Activated effector memory CD4-positive, alpha-beta T cell treated with Interleukin-2 at 50 U/mL for 16 hours (primary cell): ENCODE measurements at places on chromosomes 12 and 14.
A peak's percentile ranks its signal among the peaks of the same experiment; 100 is the strongest.

GRCh38 chr12:108338915-108339657 lies at the start of gene CMKLR1:
Gene CMKLR1 (minus strand): TSS chr12:108339311. CDS start chr12:108293591, 45,720 bp downstream.
- no peak for DNase-seq

GRCh38 chr14:59511916-59512575 lies 27.7 kb downstream of the JKAMP start:
- no peak for DNase-seq

GRCh38 chr12:67827820-67828383 lies 161.3 kb upstream of the IFNG-AS1 start:
- no peak for DNase-seq

DNA sequence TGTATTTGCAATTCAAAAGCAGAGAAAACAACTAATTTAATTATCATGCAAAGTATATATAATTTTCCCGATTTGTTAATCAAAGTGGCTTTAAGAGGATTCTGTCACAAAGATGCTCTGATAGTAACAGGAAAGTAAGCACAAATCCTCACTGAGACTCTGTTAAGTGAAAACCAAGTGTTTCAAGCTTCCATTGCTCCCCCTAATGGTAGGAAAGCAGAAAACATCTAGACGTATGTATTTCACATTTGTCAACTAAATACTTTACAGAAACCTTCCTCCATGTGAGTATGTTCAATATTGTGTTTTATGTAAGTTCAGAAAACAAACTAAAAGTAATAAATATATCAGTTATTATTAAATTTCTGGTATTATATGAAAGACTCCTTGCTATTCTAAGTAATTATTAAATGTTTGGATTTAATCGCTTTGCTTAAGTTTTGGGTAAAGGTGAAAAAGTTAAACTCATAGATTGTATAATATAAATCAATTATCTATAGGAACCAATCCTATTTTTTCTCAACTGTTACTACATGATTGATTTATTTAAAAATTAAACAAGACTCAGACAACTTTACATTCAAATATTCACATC lies 1.5 kb upstream of the NTS start:
- DNase-seq = no peak

GRCh38 chr14:59310633-59311032 lies 122.2 kb downstream of the DAAM1 start:
- DNase-seq = no peak

- no peak for DNase-seq
Measured at GRCh38 chr12:90404071-90404470, 550.9 kb downstream of the CCER1 start.

- DNase-seq = no peak
Measured at GRCh38 chr14:23933742-23934128, 19.8 kb upstream of the DHRS4 start.

- DNase-seq = no peak
Measured at GRCh38 chr12:90569685-90570084, 385.3 kb downstream of the CCER1 start.

- no peak for DNase-seq
Measured at GRCh38 chr12:80709811-80710726, 2.6 kb downstream of the MYF6 start.

- no peak for DNase-seq
Measured at GRCh38 chr12:6520186-6520585, 14.1 kb upstream of the GAPDH start.

- DNase-seq = no peak
Measured at GRCh38 chr12:87952850-87953249, 76.4 kb downstream of the C12orf50 start.

DNA sequence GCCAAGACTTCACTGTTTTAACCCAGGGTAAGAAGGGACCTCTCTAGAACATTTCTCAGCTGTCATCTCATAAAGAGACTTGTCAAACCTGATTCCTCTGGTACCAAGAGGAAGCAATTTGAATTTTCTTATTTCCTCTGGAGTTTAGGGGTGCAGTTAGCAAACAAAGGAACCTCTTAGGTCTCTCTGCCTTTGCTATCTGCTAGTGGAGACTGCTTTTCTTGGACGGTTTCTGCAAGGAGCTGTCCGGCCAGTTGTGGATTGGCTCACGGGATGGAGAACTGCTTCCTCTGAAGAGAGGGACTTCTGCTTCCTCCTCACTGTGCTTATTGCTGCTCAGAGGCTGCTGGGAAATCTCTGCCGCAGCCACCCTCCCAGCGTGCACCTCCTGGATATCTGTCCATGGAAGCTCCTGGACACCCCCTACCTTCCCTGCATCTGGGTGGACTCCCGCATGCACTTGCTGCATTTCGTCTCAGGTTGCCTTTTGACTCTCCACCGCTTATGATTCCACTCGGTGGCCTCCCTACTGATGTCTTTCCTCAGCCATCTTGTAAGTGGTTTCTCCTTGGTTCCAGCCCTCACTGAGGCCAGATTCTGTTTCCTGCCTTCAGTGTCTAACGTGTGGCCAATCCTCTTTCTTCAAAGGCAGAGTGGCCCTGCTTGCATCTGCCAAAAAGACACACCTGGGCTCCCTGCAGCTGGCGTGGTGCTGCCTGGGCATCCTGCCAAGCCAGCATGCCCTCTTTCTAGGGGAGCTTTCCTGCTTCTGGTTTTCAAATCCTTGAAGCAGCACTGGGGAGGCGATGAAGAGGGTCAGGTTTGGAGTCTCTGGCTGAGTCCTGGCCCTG lies 187.3 kb downstream of the CHST11 start:
- DNase-seq = no peak

DNA sequence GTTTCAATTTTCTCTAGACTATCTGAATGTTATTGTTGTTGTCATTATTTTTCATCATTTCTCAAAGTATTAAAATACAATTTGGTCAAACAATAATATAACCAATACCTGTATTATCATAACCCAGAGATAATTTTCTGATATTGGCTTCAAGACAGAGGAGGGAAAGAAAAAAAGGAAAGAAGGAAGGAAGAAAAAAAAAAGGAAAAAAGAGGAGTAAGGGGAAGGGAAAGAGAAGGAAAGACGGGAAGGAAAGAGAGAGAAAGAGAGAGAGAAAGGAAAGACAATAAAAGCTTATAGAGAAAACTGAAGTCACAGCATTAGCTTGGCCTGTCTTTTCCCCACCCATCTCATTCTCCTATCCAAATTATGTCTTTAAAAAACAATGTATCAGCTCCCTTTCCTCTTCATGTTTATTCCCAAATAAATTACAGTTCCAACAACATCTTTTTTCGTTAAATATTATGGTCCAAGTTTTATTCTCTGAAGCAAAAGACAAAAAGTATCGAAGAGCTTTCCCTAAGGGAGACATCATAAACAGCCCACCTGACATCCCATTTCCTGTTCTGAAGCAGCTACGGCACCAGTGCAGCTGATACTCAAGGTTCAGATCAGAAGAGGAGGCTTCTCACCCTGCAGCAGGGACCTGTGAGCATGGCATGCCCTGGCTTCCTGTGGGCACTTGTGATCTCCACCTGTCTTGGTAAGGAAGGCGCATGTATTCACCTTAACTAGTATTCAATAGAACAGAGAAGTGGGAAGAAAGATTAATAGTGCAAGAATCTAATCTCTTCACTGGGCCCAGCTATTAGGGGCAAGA lies 308.3 kb downstream of the DAD1 start:
- no peak for DNase-seq

- no peak for DNase-seq
Measured at GRCh38 chr12:89325495-89325894, 26.8 kb downstream of the DUSP6 start.

DNA sequence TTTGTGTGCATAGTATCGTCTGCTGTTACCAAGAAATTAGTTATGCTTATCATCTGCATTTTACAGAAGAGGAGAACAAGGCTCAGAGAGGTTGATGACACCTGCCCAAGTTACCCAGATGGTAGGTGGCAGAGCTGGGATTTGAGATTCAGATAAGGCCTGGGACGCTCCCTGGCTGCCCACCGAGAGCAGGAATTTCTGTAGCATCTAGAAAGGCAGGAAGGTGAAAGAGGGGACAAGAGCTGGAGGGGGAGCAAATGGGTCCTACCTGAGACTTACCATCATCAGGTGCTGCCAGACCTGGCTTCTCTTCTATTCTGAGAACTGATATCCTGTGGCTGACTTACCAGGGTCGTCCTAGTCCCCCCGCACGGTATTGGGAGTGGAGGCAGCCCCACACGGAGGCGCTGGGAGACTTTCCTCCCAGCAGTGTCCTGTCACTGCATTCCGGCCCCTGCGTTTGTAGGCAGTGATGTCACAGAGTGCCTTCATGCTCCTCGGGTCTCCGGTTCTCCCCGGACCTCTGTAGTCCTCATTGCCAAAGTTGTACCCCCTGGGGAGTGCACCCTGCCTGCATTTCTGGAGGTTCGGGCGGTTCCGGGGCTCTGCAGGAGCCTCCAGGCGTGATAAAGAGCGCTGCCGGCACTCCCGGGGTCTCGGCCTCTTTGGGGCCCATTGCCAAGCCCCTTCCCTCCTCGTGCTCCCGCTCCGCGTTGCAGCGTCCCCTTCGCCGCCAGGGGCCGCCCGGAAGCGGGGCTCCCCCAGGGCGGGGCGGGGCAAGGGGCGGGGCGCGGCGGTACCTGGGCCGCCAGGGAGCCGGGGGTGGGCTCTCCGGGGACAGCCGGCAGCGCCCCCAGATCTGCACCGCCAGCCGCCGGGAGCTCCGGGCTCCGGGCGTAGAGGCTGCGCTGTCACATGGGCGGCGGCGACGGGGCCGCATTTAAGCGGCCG lies at the start of gene CABP1:
CABP1 (plus strand) TSS at position 856 of the 951 bp plus-strand sequence; CDS start at position 916, 60 bp downstream.
- DNase-seq = peak; percentile 48

DNA sequence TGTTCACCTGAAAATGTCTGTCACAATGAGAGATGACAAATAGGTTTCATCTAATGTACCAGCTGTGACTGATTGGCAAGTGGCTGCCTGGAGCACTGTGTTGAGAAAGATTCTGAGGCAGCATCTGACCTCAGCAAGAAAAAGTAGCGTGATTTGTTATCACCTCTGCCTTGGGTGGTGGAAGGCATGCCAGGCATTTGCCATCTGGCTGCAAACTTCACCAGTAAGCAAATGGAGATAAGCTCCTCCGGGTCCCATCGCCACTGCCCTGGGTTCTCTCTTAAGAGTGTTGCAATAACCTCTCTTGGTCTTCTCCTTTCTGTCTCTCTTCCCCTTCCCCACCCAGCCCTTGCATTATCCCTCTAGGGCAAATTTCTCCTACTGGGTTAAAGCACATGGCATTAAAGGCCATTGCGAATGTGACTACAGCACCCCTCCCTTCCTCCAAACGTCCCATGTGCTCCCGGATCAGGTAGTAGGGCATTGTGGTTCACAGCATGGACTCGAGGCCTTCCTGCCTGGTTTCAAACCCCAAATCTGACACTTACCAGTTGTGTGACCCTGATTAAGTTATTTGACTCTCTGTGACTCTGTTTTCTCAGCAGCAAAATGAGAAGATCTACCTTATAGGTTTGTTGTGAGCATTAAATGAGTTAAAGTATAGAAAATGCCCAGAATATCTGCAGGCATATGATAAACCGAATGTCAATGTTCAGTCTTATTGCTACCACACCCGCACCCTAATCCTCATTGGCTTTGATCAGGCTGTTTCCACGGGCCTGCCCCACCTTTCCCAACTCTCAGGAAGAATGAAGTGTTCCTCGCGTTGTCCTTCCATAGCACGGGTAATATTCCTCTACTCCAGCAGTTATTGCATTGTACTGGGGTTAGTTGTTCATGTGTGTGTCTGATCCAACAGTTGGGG lies 8.2 kb upstream of the LGALS3 start:
- no peak for DNase-seq

DNA sequence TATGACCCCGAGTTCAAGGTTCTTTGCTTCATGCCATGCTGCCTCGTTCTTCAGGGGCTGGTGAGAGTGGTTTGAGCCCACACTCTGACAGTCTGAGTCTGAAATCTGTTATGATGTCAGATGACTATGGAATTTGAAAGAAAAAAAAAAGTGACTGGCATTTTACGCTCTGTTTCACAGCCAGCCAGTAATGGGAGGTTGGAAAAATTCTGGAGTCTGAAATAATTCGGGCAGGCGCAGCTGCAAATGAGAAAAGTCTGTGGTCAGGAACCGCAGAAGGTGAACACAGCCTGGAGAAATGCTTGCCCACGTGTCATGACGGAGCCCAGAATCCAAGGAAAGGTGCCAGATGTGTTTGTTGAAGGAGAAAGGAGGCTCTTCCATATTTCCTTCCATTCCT lies 269.8 kb upstream of the PWP1 start:
- no peak for DNase-seq
